Purkinje cell (primary cell): ENCODE measurements at places on chromosomes 3 and 15. TPM values are rescaled to one million over a fixed set of nuclear protein-coding genes. Genes with fewer than 3 reads are reported as not detected.

The ZSCAN2 gene
- 0.90 and 2.1 TPM in 2 replicates for polyA plus RNA-seq

The UPK1B gene
- polyA plus RNA-seq, result not detected in 2 replicates

The MAP6D1 gene
- 8.7 and 13.6 TPM in 2 replicates for polyA plus RNA-seq

The C3orf20 gene
- not detected in 2 replicates for polyA plus RNA-seq

The ACOX2 gene
- 1.3 and 2.4 TPM in 2 replicates for polyA plus RNA-seq

The SLC9A9 gene
- 54.9 and 63.4 TPM in 2 replicates for polyA plus RNA-seq

The RTP4 gene
- not detected in 2 replicates for polyA plus RNA-seq

The TUSC7 gene
- 5.7 TPM in 1 of 2 replicates, not detected in the other for polyA plus RNA-seq

The DAZL gene
- polyA plus RNA-seq, result not detected in 2 replicates

The FAM98B gene
- 22.8 and 30.1 TPM in 2 replicates for polyA plus RNA-seq

The GOLGA8S gene
- 0.19 and 0.53 TPM in 2 replicates for polyA plus RNA-seq

The CHRD gene
- 0.69 TPM in 1 of 2 replicates, not detected in the other for polyA plus RNA-seq

The GPR149 gene
- not detected in 2 replicates for polyA plus RNA-seq

The RAB43 gene
- 0.83 and 1.8 TPM in 2 replicates for polyA plus RNA-seq

The FEZF2 gene
- 3.8 TPM in 1 of 2 replicates, not detected in the other for polyA plus RNA-seq

The ATP8B4 gene
- polyA plus RNA-seq, result 0.58 TPM in 1 of 2 replicates, not detected in the other

The TICRR gene
- polyA plus RNA-seq, result not detected in 2 replicates

The HPS3 gene
- 16.9 and 18.3 TPM in 2 replicates for polyA plus RNA-seq

The TM4SF1 gene
- polyA plus RNA-seq, result 1.5 and 4.7 TPM in 2 replicates

The GOLGA6L24 gene
- not detected in 2 replicates for polyA plus RNA-seq

The DUOX2 gene
- polyA plus RNA-seq, result not detected in 2 replicates

The ACKR4 gene
- polyA plus RNA-seq, result not detected in 2 replicates

The CNTN4 gene
- 49.9 and 60.9 TPM in 2 replicates for polyA plus RNA-seq

The ARNT2 gene
- 6.2 and 11.4 TPM in 2 replicates for polyA plus RNA-seq

The GOLGA8J gene
- polyA plus RNA-seq, result not detected in 2 replicates

The APOD gene
- 23.4 and 38.2 TPM in 2 replicates for polyA plus RNA-seq

The HCN4 gene
- 1.9 and 4.7 TPM in 2 replicates for polyA plus RNA-seq

The CLDN1 gene
- not detected in 2 replicates for polyA plus RNA-seq

The ATRIP gene
- polyA plus RNA-seq, result 0.77 TPM in 1 of 2 replicates, not detected in the other

The OXTR gene
- 2.4 and 3.7 TPM in 2 replicates for polyA plus RNA-seq

The USP13 gene
- 4.0 and 4.8 TPM in 2 replicates for polyA plus RNA-seq

The REC114 gene
- polyA plus RNA-seq, result not detected in 2 replicates

The PP2D1 gene
- polyA plus RNA-seq, result not detected in 2 replicates

The SLC22A13 gene
- 0.15 TPM in 1 of 2 replicates, not detected in the other for polyA plus RNA-seq

The LRTM1 gene
- 0.24 TPM in 1 of 2 replicates, not detected in the other for polyA plus RNA-seq

The TERC gene
- not detected in 2 replicates for polyA plus RNA-seq

The SLCO2A1 gene
- not detected in 2 replicates for polyA plus RNA-seq

The CPLX3 gene
- polyA plus RNA-seq, result 2.4 TPM in 1 of 2 replicates, not detected in the other

The CMC1 gene
- polyA plus RNA-seq, result 82.2 and 82.9 TPM in 2 replicates

The SENP2 gene
- 14.6 and 27.1 TPM in 2 replicates for polyA plus RNA-seq

The TIPIN gene
- polyA plus RNA-seq, result 18.1 and 18.4 TPM in 2 replicates

The EIF4E3 gene
- polyA plus RNA-seq, result 9.9 and 14.5 TPM in 2 replicates

The KNL1 gene
- polyA plus RNA-seq, result not detected in 2 replicates

The COL6A5 gene
- not detected in 2 replicates for polyA plus RNA-seq

The PTX3 gene
- polyA plus RNA-seq, result 0.92 TPM in 1 of 2 replicates, not detected in the other

The ASB7 gene
- polyA plus RNA-seq, result 2.4 and 5.6 TPM in 2 replicates

The CRYGS gene
- polyA plus RNA-seq, result 1.8 and 3.2 TPM in 2 replicates

The TNNC1 gene
- 0.71 TPM in 1 of 2 replicates, not detected in the other for polyA plus RNA-seq

The ST3GAL6 gene
- 39.4 and 46.5 TPM in 2 replicates for polyA plus RNA-seq

The SIDT1 gene
- 3.6 and 4.6 TPM in 2 replicates for polyA plus RNA-seq

The PIGBOS1 gene
- 35.2 and 44.2 TPM in 2 replicates for polyA plus RNA-seq

The PPARG gene
- not detected in 2 replicates for polyA plus RNA-seq

The TLR9 gene
- polyA plus RNA-seq, result not detected in 2 replicates

The COX5A gene
- 184 and 373 TPM in 2 replicates for polyA plus RNA-seq

The GCNT3 gene
- polyA plus RNA-seq, result not detected in 2 replicates

The CCR9 gene
- not detected in 2 replicates for polyA plus RNA-seq

The SEMA5B gene
- 0.42 and 2.9 TPM in 2 replicates for polyA plus RNA-seq

The LRRIQ4 gene
- not detected in 2 replicates for polyA plus RNA-seq

The ADPRH gene
- 0.70 and 1.3 TPM in 2 replicates for polyA plus RNA-seq
